Amniotic stem cell (primary cell): ENCODE measurements at places on chromosomes 5 and 9.

DNA sequence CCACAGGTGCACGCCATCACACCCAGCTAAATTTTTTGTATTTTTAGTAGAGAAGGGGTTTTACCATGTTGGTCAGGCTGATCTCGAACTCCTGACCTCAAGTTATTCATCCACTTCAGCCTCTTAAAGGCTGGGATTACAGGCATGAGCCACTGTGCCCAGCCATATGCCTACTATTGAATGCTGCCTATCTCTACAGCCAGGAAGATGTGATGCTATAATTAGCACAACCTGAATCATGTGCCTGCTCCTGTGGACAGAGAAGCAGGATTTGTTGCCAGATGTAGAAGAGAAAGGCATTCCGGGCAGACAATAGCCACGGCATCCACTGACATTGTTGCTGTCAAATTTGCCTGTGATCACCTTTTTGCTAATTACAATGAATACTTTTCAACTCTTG is 24.4 kb upstream of the MLLT3 start:
- no peak for DNase-seq

GRCh38 chr9:95724253-95724991 is 151.1 kb upstream of the ERCC6L2 start:
- DNase-seq, result no peak

GRCh38 chr5:122390154-122390553 is 78.1 kb downstream of the SNCAIP start:
- DNase-seq, result no peak

DNA sequence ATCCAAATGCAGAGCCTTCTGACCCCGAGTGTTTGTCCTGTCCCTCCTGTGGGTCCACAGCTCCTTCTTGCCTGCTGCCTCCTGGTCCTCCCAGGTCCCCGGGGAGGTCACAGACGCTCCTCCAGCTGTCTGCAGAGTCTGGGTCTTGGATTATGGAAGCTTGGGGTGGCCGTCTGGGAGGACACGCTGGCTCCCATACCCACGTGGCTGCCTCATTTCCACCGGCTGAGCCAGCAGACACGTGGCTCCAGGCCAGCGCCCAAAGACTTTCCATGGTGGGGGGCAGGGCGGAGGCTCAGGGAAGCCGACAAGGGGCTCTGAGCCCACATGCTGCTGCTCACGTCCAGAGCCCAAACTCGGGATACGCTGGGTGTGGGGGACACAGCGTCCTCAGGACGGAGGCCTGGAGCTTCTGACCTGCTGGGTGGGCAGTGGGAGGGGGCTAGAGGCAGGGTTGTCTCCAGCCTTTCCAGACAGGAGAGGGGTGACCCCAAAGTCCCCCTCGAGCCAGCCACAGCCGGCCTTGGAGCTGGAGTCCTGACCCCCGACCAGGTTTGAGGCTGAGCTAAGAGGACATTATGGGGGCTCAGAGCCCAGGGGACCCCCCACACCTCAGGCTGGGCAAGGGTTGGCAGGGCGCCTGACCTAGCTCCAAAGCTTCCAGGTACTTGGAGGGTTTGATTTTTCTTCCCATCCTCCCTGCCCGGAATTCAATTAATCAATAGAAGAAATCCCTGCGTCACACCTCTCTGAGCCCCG is 24.2 kb upstream of the RNU6ATAC start:
- no peak for DNase-seq

DNA sequence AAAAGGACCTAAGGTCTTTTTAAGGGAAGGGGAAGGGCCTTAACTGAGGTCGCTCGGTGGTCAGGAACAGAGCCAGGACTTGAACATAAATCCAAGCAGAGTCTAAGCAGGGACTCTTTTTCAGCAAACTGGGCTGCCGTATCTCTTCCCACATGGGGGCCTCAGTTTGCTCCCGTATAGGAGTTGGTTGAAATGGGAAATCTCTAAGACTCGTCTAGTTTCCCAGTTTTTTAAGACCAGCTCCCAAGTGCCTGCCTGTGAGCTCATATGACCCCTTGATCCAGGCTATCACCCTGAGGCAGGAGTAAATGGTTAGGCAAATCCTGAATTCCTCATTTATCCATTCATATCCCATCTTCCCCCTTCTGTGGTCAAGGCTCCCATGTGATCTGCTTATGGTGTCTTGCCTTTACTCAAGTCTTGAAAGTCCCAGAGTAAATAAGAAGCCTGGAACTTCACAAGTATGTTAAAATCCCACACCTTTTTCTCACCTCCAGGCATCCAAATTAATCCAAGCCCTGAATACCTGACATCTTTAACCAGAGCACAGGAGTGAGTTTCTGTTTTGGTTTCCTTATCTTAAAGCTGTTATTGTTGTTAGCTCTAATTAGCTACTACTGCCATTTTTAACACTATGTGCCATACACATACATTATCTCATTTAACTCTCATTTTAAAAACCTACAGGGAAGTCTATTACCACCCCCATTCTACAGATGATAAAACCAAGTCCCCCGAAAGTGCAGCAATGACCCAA is 3.0 kb downstream of the ARSI start:
- DNase-seq, result no peak

GRCh38 chr5:175663186-175664184 is 5.6 kb downstream of the HRH2 start:
- DNase-seq, result no peak

DNA sequence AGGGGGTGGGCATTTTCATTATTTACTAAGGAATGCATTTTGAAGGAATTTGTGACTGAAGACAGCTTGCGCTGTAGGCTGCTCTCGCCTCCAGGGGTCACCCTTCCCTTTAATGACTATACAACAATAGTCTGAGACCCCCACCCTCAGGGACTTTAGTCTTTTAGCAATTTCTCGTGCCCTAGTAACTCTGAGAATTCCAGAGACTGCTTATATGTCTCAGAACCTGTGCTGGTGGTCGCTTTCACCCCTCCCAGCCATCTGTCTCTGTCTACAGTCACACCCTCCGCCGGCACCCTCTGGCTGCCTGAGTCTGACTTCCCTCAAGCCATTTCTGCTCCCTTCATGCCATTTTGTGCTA is 671.4 kb downstream of the NR2F1-AS1 start:
- no peak for DNase-seq

DNA sequence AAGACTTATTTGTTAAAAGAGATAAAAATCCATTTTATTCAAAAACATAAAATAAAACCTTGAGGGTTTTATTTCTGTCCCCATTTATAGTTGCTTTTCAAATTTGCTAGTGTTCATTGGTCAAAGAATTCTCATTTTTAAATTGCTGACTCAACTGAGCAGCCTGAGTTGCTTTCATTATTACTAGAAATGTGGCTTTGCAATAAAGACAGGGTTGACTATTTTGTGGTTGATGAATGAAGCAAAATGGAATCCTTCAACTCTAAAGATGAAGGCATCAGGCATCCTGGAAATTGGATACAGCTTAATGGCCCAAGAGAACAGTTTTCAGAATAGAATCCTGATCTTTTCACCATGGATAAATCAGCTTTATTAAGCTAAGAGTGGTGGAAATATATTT is 23.9 kb upstream of the PPP3R2 start:
- DNase-seq, result no peak

DNA sequence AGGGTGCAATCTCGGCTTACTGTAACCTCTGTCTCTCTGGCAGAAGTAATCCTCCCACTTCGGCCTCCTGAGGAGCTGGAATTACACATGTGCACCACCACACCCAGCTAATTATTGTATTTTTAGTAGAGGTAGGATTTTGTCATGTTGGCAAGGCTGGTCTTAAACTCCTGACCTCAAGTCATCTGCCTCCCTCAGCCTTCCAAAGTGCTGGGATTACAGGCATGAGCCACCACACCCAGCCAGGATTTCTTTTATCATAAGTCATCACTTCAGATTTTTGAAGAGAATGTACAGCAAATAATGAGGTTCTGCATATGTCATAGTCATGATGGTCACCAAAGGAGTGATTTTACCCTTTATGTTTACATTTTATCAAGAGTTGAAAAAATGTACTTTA is 108.1 kb downstream of the GCNT1 start:
- DNase-seq, result no peak

- DNase-seq, result no peak
These were observed 35.1 kb downstream of the GABBR2 start for GRCh38 chr9:98673681-98674080.

DNA sequence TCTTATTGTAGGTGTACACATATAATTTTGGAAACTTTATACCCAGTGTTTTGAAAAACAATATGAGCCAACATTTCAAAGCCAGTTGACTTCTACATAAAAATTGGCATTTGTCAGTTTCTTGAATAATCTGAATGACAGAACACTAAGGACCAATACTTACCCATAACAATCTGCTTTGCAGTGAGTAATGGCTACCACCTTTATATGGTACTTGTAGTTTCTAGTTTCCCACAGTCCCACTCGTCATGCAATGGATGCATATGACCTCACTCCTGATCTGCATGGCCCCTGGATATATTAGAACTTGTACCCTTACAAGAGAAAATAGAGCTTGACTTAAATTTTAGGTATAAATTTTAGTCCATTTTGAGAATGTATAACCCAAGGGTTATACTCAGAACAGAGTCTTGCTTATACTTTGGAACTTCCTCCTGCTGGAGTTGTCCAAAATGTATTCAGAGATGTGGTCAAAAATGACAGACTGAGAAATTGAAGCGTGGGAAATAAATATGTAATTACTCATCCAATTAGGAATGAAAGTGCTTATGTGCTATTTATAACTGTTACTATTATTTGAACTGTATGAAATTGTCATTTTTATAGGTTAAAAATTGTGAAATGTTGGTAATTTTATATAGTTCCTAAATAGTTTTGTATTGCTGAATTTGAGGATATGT is 19.5 kb downstream of the XRCC4 start:
- no peak for DNase-seq

GRCh38 chr9:138118601-138119071 is 241.1 kb downstream of the CACNA1B start:
- no peak for DNase-seq

GRCh38 chr5:64331597-64332277 is 166.1 kb downstream of the RNF180 start:
- DNase-seq, result no peak

DNA sequence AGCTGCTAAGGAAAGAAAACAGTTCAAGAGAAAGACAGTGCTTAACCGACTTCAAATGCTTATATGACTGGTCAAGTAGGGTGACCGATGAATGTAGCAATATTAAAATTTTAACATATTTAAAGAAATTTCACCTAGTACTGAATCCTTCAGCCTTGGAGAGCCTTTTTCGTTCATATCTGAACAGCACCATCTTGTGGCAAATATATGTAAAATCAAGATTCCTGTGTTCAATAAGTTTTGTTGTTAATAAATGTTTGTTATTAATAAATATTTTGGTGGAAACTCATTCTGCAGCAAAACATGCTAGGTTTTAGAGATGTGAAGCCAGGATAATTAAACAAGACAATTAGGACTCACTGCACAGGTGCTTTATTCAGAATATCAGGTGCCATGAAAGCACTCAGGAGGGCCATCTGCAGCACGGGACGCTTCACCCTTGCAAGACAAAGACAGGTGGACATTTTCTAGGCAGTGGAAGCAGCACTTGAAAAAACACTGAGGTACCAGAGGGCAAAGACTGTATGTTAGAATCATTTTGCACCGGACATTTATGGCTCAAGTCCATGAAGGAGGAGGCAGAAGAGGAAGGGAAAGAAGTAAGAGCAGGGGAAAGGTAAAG is 15.6 kb downstream of the TICAM2 start:
- DNase-seq, result no peak

GRCh38 chr9:71830153-71830552 is 61.8 kb upstream of the CEMIP2 start:
- no peak for DNase-seq

GRCh38 chr9:86783884-86784283 is 163.4 kb downstream of the GAS1 start:
- DNase-seq, result no peak

- no peak for DNase-seq
These were observed 39.6 kb upstream of the RXRA start for GRCh38 chr9:134286471-134287245.

DNA sequence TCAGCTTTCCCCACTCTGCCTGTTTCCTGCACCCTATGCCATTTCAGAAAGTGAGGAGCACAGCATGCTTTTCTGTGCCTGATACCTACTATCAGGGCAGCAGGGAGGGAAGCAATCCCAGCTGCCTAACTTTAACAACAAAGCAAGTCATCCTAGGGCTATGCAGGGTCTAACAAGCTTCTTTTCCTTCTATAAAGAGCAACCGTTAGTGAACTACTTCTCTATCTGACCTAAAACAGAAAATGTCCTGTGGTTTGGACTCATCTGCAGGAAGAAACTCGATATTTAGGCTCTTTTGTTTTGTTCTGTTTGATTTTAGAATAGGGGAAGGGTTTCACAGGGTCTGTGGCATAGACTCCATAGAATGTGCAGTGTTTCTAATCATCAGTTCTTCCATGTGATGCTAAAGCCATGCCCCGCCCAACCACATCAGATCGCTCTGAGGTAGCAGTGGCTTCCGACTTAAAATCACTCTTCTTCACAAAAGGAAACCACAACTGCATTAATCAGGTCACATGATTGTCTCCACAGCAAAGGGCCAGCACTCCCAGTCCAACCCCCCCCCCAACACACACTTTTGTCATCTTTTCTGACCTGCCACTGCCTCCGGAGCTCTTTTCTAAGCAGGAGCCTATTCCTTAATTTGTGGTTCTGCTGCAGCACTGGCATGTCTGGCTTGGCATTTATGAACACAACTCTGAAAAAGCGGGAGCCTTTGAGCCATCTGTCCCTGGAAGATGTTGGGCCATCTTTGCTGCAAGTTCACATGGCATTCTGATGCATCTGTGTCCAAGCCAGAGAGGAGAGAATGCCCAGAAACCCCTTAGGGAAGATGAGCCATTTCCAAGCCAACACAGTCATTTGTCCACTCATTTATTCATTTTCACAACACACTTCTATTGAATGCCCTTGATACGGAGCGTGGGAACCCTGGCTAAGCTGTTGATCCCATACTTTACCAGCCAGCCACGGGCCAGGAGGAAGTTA is 71.6 kb downstream of the CFAP90 start:
- DNase-seq, result no peak

- no peak for DNase-seq
These were observed 2019.5 kb upstream of the NUDT12 start for GRCh38 chr5:105581988-105582690.

- no peak for DNase-seq
These were observed 7.4 kb downstream of the UGCG start for GRCh38 chr9:111904026-111904425.

GRCh38 chr5:177524941-177525655 is 8.3 kb upstream of the DDX41 start:
- DNase-seq, result no peak

DNA sequence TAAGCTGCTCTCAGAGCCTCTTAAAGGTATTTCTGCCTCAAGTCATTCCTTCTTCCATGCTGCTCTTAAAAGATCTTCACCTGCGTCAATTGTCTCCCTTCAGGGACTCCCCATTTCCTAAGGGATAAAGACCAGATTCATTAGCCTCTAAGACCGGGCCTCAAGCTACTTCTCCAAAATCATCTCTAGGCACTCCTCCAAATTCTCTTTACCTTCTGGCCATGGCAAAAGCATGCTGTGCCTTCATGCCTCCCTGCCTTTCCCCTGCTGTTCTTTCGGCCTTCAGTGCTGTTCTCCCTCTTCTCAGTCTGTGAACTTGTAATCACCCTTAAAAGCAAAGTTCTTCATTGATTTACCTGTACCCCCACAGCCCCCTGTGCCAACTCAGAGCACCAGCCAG is 4.4 kb downstream of the TMOD1 start:
- DNase-seq, result no peak

GRCh38 chr9:93268551-93269314 is 84.8 kb downstream of the WNK2 start:
- DNase-seq, result no peak
